Mesothelial cell of epicardium (in vitro differentiated cells): ENCODE measurements at places on chromosomes 6 and 20.

GRCh38 chr6:50998905-50999304, 180.2 kb downstream of the TFAP2B start:
- no peak for DNase-seq

DNA sequence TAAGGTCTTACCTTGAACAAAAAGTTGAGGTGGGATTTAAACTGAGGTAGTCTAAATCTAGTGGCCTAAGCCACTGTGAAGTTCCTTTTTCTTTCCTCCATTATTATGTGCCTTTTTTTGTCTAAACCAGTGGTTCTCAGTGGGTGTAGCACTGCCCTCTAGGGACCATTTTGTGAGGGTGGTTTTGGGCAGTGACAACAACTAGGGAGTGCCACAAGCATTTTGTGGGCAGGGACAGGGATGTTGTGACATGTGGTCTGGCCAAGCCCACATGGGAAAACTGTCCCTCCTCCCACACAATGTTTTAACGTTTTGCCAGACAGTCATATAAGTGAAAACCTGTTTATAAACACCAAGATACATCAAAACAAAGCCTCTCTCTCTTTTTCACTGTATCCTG, 899.4 kb upstream of the FLRT3 start:
- no peak for DNase-seq

DNA sequence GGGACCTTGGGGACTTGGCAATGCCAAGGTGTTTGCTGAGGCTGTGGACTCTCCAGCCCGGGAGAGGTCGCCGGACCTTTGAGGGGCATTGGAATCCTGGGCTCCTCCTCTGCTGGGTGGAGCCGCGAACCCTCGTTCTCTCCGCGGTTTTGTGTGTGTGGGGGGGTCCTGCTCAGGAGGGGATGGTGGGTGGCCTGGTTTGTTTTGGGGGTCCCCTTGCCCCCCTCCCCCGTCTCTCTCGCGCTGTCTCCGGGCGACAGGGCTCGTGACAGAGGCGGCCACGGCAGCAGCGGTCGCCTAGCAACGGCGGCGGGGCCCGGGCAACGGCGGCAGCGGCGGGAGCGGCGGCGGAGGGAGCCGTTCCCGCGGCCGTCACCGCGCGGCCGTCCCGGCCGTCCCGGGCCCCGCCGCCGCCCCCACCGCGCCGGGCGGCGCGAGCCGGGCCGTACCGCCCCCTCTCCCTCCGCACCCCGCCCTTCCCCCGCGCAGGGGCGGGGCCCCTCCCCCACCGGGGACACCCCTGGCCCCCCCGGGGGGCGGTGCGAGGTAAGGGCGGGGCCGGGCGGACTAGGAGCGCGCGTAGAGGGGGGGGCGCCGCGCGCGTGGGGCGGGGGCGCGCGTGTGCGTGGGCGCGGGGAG, 7.8 kb downstream of the SYNGAP1 start:
- DNase-seq, result peak; percentile 69

- no peak for DNase-seq
These were observed 3.4 kb upstream of the MICAL1 start for GRCh38 chr6:109458774-109459531.

DNA sequence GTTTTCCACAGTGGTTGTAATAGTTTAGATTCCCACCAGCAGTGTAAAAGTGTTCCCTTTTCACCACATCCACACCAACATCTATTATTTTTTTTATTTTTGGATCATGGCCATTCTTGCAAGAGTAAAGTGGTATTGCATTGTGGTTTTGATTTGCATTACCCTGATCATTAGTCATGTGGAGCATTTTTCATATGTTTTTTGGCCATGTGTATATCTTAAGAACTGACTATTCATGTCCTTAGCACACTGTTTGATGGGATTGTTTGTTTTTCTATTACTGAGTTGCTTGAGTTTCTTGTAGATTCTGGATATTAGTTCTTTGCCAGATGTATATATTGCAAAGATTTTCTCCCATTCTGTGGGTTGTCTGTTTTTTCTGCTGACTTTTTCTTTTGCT, 820.1 kb downstream of the TENT5A start:
- no peak for DNase-seq

DNA sequence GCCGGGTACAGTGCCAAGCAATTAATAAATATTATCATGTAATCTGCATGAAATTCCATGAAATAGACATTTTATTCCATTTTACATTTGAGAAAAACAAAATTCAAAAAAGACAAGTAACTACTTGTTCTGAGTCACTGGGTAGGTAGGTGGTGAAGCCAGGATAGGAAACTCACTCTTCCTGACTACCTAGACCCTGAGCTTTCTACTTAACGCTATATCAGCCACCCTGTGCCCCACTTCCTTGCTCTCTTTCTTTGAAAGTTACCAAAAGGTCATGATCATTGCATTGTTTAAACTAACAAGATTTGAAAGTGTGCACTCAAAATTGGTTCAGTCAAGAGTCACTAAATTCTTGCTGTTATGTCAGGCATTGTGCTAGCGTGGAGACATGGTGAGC, 235.7 kb downstream of the CD83 start:
- no peak for DNase-seq

DNA sequence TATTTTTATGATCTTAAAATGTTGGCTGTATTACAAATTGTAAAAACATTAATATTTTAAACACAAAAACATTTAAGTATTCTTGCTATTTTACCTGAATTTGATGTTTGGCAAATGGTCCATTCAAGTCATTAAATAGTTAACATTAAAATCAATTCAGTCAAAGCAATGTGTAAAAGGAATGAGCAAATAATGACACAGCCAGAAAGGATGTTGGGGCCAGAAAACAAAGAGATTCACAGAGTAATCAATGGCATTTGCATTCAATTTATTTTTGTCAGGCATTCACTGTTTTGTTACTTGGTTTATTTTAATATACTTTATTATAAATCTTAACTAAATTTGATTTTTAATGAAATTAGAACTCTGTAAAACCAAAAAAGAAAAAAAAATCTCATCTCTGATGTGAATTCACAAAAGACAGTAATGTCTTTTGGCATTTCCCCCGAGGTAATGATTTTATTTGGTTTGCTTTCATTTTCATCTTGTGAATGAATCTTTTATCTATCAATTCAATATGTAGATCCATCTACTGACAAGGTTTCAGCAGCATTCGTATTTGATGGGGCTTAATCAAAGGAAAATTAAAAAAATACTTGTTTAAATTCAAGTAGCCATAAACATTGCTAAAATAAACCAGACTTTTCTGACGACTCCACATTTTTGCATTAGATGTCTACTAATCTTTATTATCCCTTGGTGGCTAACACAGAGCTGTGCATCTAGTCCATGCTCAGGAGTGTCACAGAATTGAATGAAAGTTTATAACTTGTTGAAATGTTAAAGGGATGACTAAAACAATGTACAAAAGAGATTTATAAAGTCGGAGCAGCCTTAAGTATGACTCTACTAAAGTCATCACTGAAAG, 866.7 kb upstream of the GJE1 start:
- DNase-seq, result no peak

- DNase-seq, result no peak
These were observed 95.9 kb downstream of the GRIK2 start for GRCh38 chr6:101489456-101489855.
